ENCODE measurements at places on chromosomes 1 and 21.

DNA sequence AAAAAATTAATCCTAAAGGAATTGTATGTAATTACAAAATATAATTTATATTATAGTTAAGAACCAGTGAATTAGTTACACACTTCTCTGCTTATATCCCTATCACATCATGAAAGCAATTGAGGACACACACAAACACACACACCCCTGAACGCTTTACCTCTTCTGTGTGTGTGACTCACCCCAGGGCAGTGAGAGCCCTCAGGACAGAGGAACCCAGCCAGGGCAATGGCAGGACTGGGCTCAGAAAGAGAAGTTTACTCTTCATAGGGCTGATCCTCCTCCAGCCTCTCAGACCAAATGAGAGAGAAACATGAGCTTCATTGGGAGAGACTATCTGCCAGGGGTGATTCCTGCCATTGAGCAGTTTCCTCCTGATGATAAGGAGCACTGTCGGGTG lies 38.1 kb downstream of the SLC44A3 start:
- DNase-seq = no peak

DNA sequence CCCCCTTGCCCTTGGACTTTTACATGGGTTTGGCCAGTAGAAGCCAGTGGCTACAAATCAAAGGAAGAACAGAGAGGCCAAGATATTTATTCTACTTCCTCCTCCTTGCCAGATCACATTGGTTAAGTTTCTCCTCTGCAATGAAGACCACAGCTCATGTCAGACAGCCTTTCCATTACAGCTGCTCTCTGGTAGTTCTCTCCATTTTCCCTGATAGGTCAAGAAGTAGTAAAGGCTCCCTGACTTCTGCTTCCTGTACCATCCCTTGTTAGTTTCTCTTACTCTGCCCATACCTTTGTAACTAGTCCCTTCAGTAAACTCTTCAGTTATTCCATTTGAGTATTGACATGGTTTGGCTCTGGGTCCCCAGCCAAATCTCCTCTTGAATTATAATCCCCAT lies 27.8 kb downstream of the NME7 start:
- no peak for DNase-seq

- DNase-seq = no peak
These were observed 37.2 kb upstream of the IPO9 start for GRCh38 chr1:201791779-201792173.

DNA sequence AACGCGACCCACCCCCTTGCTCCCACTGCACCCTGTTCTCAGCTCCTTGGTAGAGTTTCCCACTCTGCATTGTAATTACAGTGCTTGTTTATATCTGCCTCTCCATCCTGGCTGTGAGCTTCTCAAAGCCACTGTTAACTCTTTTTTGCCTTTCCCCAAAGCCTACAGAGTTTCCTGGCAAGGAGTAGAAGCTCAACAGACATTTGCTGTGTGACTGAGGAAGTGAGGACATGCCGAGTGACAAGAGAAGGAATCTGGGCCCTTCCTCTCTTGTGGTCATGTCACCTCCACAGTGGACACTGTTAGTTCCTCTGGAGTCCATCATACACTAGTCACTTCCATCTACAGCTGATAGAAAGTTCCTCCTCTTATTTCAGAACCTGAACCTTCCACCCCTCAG lies 6.1 kb upstream of the IGSF8 start:
- no peak for DNase-seq

GRCh38 chr1:58805716-58806571 lies 22.1 kb upstream of the JUN start:
- DNase-seq = no peak

GRCh38 chr1:211603191-211603701 lies 24.3 kb upstream of the SLC30A1 start:
- no peak for DNase-seq

Measured in DMS79 treated with DMSO at 0.1 percent for 48 hours (cell line).